SHP77 treated with DMSO at 0.1 percent for 48 hours (cell line): ENCODE measurements at places on chromosomes 2 and 18.

DNA sequence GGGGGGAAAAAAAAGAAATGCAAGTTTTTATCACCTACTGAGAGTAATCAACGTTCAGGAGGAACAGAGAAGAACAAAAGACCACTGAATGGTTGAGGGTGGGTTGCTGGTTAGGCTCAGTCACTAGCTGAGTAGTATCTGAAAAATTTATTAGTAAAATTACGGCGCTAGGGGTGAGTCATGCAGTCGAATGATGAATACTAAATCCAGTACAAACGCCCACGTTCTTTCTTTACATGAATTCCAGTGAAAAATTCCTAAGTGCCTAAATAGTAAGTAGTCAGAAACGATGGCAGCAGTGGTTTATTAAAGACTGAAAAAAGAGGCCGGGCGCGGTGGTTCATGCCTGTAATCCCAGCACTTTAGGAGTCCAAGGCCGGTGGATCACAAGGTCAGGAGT, 52.0 kb downstream of the TEKT4 start:
- DNase-seq = no peak

DNA sequence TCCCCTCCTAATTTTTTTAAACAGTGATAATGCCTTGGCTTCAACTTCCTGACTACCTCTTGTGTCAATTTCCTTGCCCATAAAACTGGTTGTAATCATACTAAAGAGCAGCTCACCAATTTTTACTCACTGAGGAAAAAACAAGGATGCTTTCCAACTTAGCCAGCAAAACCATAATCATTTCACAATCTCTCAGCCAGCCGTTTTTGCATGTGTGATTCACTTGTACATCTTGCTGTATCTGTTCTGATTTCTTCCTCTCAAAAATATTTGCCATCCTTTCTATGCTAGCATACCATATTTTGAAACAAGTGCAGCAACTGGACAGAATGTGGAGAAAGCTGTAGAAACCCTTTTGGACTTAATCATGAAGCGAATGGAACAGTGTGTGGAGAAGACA, 60.7 kb downstream of the RAB27B start:
- no peak for DNase-seq

DNA sequence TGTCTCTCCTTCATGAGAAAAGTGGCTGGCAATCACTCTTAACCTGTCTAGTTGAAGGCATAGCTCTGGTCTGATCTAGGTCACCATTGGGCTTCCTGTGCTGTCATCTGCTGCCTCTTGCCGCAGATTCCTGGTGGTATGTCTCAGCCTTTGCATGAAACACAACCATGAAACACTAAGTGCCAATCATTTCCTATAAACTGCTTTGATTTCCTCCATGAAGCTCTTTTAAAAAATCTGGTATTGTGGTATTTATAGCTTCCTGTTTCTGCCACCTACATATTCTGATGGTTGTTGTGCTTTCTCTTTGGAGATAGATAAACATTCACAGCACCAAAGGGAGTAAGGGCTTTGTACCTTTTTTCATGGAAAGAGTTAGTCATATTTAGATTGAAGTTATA, 120.0 kb upstream of the EPC2 start:
- no peak for DNase-seq

DNA sequence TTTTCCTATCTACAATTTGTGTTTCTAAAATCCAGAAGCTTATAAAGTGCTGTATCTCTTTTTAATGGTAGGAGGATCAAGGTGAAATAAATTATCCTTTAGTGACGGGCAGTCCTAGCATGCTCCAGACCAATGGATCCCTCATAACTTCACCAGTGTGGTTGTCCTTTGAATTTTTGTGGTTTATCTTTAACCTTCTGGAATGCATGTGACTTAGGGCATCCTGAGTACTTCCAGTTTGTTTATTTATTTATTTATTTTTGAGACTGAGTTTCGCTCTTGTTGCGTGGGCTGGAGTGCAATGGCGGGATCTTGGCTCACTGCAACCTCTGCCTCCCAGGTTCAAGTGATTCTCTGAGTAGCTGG, 40.4 kb downstream of the NUP35 start:
- no peak for DNase-seq

DNA sequence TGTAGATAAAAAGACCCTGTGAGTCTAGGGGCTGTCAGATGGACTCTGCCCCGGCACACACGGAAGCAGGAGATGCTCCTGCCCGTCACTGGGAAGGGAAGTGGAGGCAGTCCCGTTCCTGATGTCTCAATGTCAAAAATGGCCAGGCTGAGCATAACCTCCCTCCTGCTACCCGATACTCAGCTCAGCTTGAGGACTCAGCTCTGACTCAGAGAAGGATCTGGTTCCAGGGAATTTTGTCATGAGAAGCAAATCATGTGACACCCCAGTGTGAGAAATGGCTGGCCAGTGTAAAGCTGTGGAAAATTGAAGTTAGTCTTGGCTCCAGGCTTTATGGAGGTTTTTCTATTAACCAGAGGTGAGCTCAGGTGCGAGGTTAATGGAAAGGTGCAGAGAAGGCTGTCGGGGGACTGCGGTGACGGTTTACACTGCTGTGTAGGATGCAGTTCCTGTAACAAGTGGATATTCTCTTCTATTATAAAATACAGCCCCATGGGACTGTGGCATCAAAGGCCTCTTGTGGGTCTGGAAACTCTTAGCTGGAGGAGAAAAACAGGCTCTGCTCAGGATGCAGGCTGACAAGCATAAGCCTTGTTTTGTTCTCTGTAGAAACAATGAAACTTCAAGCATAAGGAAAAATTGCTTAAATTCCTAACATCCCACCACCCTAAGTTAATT, 24.7 kb upstream of the AGAP1 start:
- DNase-seq = no peak

- DNase-seq = no peak
Measured at GRCh38 chr18:61368001-61368400, 34.8 kb downstream of the CDH20 start.

- DNase-seq = no peak
Measured at GRCh38 chr18:79896738-79897137, 54.7 kb downstream of the SLC66A2 start.

- no peak for DNase-seq
Measured at GRCh38 chr2:38381381-38382143, 4.5 kb upstream of the ATL2 start.
